Activated B cell treated with CpG ODN at 0.5 μM for 24 hours (primary cell): ENCODE measurements at places on chromosomes 7 and 10. TPM values are rescaled to one million over a fixed set of nuclear protein-coding genes. Genes with fewer than 3 reads are reported as not detected.

Gene SYT15B
- 0.12 TPM in 1 of 2 replicates, not detected in the other for total RNA-seq

Gene TMEM26
- total RNA-seq: not detected in 2 replicates

Gene SUPV3L1
- total RNA-seq: 38.7 and 49.1 TPM in 2 replicates

Gene PVRIG
- total RNA-seq: 17.1 and 20.0 TPM in 2 replicates

Gene CYP2W1
- total RNA-seq: not detected in 2 replicates

Gene SRI
- 97.4 and 101 TPM in 2 replicates for total RNA-seq
